ENCODE measurements at places on chromosomes 13 and 19. TPM values are rescaled to one million over a fixed set of nuclear protein-coding genes. Genes with fewer than 3 reads are reported as not detected.

COQ8B gene
- 32.9 TPM for total RNA-seq

ARHGAP45 gene
- total RNA-seq, result 5.8 TPM

ZNF225 gene
- 6.5 TPM for total RNA-seq

RAB20 gene
- 2.1 TPM for total RNA-seq

MCEMP1 gene
- not detected for total RNA-seq

GARIN5A gene
- total RNA-seq, result 2.1 TPM

MYBPC2 gene
- 0.04 TPM for total RNA-seq

LHB gene
- 5.9 TPM for total RNA-seq

TSSK6 gene
- total RNA-seq, result 1.1 TPM

OR7D2 gene
- 0.69 TPM for total RNA-seq

ZNF723 gene
- total RNA-seq, result not detected

PCP2 gene
- total RNA-seq, result not detected

CYP4F8 gene
- total RNA-seq, result not detected

TYROBP gene
- not detected for total RNA-seq

VSIG10L gene
- 1.6 TPM for total RNA-seq

F2RL3 gene
- total RNA-seq, result 0.33 TPM

SPTBN4 gene
- 12.0 TPM for total RNA-seq

MRPL4 gene
- 33.4 TPM for total RNA-seq

RELB gene
- total RNA-seq, result 2.7 TPM

FREM2 gene
- total RNA-seq, result 0.05 TPM

PGLYRP1 gene
- total RNA-seq, result not detected

HRC gene
- total RNA-seq, result 1.8 TPM

DCT gene
- total RNA-seq, result 0.74 TPM

ACP5 gene
- total RNA-seq, result 1.9 TPM

OR7C1 gene
- total RNA-seq, result 0.51 TPM

NLRP11 gene
- not detected for total RNA-seq

MEIOSIN gene
- 0.14 TPM for total RNA-seq

S1PR4 gene
- not detected for total RNA-seq

PNMA8C gene
- total RNA-seq, result 20.4 TPM

NCAN gene
- total RNA-seq, result 17.8 TPM

Measured in motor neuron (in vitro differentiated cells).